ENCODE measurements at places on chromosomes 6 and 20.

DNA sequence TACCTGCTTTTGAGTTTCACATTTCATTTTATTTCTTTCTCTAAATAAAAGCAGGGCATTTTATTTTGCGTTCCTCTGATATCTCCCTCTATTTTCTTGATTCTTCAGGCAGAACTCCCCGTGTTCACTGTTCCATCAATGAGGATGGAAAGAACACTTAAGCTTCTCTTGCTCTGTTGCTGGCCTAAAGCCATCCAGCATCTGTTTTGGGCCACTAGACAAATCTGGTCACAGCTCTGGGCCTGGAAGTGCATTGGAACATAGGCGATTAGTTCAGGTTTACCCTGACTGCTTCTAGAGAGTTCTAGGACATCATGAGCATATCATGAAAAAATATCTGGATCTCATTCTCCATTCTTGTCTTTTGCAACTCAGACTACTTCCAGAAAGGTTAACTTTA, 611.2 kb downstream of the UTRN start:
- no peaks in the 10 kb centered on the region for H3K4me1 ChIP-seq
- H3K4me3 ChIP-seq = no peak overlapping the region
- no peak overlapping the region for H3K27ac ChIP-seq

DNA sequence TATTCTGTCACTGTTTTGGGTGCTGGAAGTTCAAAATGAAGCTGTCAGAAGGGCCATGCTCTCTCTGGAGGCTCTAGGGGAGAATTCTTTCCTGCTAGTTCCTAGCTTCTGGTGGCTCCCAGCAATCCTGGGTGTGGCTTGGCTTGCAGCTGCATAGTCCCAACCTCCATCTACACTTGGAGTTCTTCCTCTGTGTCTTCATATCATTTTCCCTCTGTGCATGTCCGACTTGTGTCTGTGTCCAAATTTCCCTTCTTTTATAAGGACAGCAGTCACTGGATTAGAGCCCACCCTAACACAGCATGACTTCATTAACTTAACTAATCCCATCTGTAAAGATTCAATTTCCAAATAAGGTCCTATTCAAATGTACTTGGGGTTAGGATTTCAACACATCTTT, 23.3 kb upstream of the ENPP1 start:
- peaks cover 36% of the 10 kb centered on the region for H3K27me3 ChIP-seq
- H3K4me1 ChIP-seq = peaks cover 19% of the 10 kb centered on the region
- H3K27ac ChIP-seq = no peak overlapping the region
- DNase-seq = no peak
- H3K4me3 ChIP-seq = no peak overlapping the region

- H3K27me3 ChIP-seq = no peaks in the 10 kb centered on the region
- no peak for DNase-seq
- peaks cover 55% of the 10 kb centered on the region for H3K4me1 ChIP-seq
- no peak overlapping the region for H3K4me3 ChIP-seq
- H3K36me3 ChIP-seq = peaks cover 4% of the 10 kb centered on the region
These were observed 48.1 kb downstream of the MCUR1 start for GRCh38 chr6:13766201-13766634.

- DNase-seq = no peak
- H3K4me3 ChIP-seq = no peak overlapping the region
- H3K27ac ChIP-seq = no peak overlapping the region
- H3K36me3 ChIP-seq = no peaks in the 10 kb centered on the region
- H3K4me1 ChIP-seq = no peaks in the 10 kb centered on the region
- H3K27me3 ChIP-seq = peaks cover 4% of the 10 kb centered on the region
These were observed 20.7 kb downstream of the COL19A1 start for GRCh38 chr6:69887026-69887425.

GRCh38 chr6:168292826-168293225, 26.8 kb downstream of the DACT2 start:
- peaks cover 3% of the 10 kb centered on the region for H3K4me1 ChIP-seq
- DNase-seq = no peak
- no peak overlapping the region for H3K4me3 ChIP-seq
- no peak overlapping the region for H3K27ac ChIP-seq

GRCh38 chr6:39886871-39887270, 47.4 kb downstream of the MOCS1 start:
- no peak for DNase-seq
- H3K36me3 ChIP-seq = no peaks in the 10 kb centered on the region
- H3K4me3 ChIP-seq = no peak overlapping the region
- H3K4me1 ChIP-seq = no peaks in the 10 kb centered on the region
- H3K27ac ChIP-seq = no peak overlapping the region

GRCh38 chr20:47257771-47258170, 98.7 kb downstream of the ZMYND8 start:
- peaks cover 17% of the 10 kb centered on the region for H3K4me1 ChIP-seq
- DNase-seq = no peak
- H3K4me3 ChIP-seq = no peak overlapping the region
- H3K27me3 ChIP-seq = no peaks in the 10 kb centered on the region
- no peak overlapping the region for H3K27ac ChIP-seq

DNA sequence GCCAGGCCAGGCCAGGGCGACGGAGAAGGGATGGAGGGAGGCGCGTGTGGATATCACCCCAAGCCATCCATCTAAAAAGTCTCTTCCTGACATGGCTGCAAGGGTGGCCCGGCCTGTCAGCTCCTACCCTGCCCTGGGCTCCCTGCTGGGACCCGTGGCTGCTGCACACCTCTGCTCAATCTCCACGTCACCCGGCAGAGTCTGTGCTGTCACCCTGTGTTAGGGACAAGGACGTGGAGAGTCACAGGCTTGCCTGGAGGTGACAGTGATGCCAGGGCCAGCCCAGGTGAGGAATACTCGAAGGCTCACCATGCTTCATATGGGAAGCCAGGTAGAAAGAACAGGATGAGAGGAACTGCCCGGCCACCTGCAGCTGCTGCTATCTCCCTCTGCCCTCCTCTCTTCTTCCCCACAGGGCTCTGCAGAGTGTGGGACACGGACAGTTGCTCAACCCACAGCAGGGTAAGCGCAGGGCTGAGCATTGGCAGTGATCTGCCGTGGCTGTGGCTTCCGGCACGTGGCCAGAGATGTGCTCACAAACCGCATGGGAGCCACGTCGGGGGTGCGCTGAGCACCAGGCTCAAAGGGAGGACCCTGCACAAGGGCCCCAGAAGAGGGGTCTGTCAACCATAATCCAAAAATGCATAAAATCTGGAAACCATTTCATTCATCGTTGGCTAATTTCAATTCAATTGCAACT, 214.3 kb downstream of the DLL1 start:
- no peak overlapping the region for H3K4me3 ChIP-seq
- no peak overlapping the region for H3K27ac ChIP-seq
- H3K27me3 ChIP-seq = peaks cover 37% of the 10 kb centered on the region
- H3K36me3 ChIP-seq = no peaks in the 10 kb centered on the region
- H3K4me1 ChIP-seq = no peaks in the 10 kb centered on the region
- DNase-seq = no peak

- H3K4me1 ChIP-seq = peaks cover 7% of the 10 kb centered on the region
- no peak for DNase-seq
- no peaks in the 10 kb centered on the region for H3K27me3 ChIP-seq
- no peak overlapping the region for H3K27ac ChIP-seq
- no peak overlapping the region for H3K4me3 ChIP-seq
These were observed 1297.5 kb upstream of the CITED2 start for GRCh38 chr6:140671926-140672325.

DNA sequence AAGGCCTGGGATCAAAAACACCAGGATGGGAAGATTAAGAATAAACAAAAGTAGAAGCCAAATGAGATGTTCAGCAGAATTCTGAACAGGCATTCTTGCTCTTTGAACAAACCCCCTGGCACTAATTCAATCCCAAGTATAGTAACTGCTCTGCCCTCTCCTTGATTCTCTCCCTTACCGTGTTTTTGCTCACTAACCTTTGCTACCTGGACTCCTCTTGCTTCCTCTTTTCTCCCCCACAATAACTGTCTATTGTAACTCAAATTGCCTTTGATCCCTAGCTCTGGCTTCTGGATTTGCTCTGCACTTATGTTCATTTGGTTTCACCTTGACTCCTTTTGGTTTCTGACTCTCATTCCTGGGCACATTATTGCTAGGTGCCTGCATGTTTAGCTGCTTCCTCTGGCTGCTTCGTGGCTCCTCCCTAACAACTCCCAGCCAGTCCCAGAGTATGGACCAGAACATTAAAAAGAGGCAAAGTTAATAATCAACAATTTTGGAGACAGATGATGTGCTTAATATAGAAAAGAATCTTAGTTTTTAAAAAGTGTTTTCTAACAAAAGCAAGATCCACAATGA, 65.4 kb upstream of the PHIP start:
- H3K27ac ChIP-seq = no peak overlapping the region
- DNase-seq = no peak
- H3K4me1 ChIP-seq = no peaks in the 10 kb centered on the region
- H3K27me3 ChIP-seq = peaks cover 3% of the 10 kb centered on the region
- no peak overlapping the region for H3K4me3 ChIP-seq

DNA sequence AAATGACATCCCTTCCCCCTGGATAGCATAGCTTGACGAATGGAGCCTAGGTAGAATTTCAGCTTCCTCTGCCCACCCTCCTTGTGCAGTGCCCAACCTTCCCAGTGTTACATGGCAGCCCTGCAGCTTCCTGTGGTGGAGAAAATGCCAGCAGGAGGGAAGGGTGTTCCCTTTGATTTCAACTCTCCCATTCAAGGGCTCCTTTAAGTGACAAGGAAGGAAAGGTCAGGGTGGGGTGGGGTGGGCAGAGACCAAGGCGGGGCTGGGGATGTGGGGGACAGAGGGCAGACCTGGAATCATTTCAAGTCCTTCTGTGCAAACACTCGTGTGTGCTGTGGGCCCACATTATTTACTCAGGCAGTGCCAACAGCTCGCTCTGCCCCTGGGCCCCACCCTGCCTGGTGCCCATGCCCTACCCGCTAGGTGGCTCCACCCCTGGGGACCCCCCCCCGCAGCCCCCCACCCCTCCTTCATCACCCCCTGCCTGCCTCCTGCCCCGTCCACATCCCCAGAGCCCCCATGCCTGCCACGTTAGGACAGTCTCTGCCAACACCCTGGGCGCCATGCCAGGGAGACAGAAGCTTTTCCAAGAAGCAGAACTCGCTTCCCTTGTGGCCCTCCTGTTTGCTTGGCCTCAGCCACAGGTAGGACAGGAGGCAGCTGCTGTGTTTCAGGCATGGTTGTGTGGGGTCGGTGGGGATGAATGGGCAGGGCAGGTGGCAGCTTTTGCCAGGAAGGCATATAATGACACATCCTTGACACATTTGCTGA, 9.4 kb downstream of the SPDEF start:
- H3K4me3 ChIP-seq = no peak overlapping the region
- no peak overlapping the region for H3K27ac ChIP-seq
- DNase-seq = no peak
- H3K4me1 ChIP-seq = no peaks in the 10 kb centered on the region
- H3K27me3 ChIP-seq = no peaks in the 10 kb centered on the region
- no peaks in the 10 kb centered on the region for H3K36me3 ChIP-seq

DNA sequence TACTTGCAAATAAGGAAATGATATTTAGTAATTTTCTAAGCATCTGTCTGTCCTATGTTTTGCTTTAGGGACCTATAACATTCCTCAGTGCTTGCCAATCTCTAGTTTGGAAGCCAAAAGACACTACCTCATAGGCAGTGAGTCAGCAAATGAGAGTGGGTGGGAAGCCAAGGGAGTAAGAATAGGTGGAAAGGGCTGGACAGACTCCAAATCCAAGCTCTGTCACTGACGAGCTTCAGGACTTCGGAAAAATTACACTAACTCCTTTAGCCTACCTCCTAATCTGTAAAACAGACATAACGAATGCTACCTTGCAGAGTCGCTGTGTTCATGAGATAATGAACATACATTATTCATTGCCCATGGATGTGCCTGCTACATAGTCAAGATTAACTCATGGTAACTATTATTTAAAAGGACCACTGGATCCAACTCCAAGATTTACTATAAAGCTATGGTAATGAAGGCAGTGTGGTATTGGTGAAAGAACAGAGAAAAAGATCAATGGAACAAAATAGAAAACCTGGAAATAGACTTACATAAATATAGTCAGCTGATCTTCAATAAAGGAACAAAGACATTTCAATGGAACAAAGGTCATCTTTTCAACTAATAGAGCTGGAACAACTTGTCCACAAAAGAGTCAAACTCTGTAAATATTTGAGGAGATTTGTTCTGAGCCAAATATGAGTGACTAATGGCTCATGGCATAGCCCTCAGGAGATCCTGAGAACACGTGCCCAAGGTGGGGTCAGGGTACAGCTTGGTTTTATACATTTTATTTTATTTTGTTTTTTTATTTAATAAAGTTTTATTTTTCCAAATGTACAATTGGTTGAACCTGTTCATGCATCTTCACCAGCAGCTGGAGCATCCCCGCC, 64.1 kb downstream of the FAM50B start:
- H3K27ac ChIP-seq = no peak overlapping the region
- H3K27me3 ChIP-seq = peaks cover 40% of the 10 kb centered on the region
- H3K4me3 ChIP-seq = no peak overlapping the region
- H3K36me3 ChIP-seq = no peaks in the 10 kb centered on the region

DNA sequence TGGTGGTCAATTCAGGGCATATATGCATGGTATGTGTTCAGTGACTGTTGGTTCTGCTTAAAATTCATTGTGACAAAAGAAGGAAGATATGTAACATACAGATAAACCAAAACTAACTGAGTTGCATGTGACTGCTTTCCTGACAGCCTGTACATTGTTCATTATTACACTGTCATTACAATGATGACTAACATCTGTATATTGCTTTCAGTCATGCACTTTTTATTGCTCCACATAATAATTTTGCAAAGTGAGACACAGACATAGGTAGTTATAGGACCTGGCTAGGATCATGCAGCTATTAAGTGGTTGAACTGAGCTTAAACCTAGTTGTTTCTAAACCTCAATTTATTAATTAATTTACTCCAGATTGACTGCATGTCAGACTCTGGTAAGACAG, 703.2 kb downstream of the HDGFL1 start:
- no peaks in the 10 kb centered on the region for H3K4me1 ChIP-seq
- no peak overlapping the region for H3K4me3 ChIP-seq
- no peaks in the 10 kb centered on the region for H3K36me3 ChIP-seq
- no peaks in the 10 kb centered on the region for H3K27me3 ChIP-seq
- DNase-seq = no peak

- H3K4me1 ChIP-seq = no peaks in the 10 kb centered on the region
- H3K27ac ChIP-seq = no peak overlapping the region
- no peaks in the 10 kb centered on the region for H3K36me3 ChIP-seq
These were observed 33.4 kb upstream of the RIMS1 start for GRCh38 chr6:71852948-71853347.

DNA sequence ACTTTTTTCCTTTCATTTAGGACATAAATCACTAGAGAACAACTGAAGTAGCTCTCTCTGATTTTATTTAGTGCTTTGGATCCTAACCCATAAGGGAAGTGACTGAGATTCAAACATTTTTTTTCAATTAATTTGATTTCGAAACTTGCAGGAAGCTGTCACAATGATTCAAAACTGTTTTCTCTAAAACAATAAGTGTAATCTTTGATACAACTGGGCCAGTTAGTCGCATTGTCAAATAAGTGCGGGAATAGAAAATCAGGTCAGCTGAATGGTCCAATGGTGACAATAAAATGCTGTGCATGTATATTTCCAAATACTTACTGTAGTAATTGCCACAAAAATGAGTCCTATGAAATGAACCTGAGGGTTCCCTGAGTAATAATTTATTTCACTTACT, 930.8 kb downstream of the TFAP2A start:
- H3K36me3 ChIP-seq = no peaks in the 10 kb centered on the region
- no peaks in the 10 kb centered on the region for H3K27me3 ChIP-seq
- H3K4me3 ChIP-seq = no peak overlapping the region
- DNase-seq = no peak
- H3K4me1 ChIP-seq = no peaks in the 10 kb centered on the region

GRCh38 chr20:24915892-24916291, 33.2 kb upstream of the CST7 start:
- no peak overlapping the region for H3K4me3 ChIP-seq
- no peak for DNase-seq
- peaks cover 12% of the 10 kb centered on the region for H3K4me1 ChIP-seq
- H3K27me3 ChIP-seq = peaks cover 6% of the 10 kb centered on the region

All from activated CD8-positive, alpha-beta memory T cell treated with anti-CD3 and anti-CD28 coated beads, Interleukin-2, amount 10 ng/mL, durations not matched to agents 7 days and 5 days (primary cell).